ENCODE measurements at places on chromosomes 1 and 21.

DNA sequence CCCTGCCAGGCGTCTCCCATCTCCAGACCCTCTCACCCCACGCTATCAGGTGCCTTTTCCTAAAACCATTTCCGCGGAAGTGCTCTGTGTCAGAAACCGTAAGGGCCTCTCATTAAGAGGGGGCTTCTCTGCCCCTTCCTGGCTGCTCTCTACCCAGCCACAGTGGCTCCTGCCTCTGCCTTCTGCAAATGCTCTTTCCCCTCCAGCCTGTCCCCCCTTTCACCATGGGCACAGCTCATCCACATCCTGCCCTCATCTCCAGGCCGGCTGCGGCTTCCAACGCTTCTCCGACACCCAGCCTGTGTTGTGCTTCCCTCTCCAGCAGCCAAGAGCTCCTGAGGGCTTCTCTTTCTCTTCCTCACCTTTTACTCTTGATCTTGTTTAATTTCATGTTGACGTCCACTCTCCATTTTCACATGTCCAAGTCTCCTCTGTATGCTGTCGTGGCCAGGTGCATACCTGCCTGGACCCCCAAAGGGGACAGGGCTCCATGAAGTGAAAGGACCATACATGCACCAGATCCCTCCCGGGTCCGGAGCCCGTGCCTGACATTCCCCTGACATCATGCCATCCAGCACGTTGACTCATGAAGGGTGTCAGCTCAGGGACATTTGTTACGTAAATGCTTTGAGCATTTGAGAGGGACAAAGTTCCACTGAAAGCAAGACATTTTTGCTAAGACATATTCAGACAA, 306.5 kb downstream of the AJAP1 start:
- no peak for DNase-seq

- no peak for DNase-seq
Observed at GRCh38 chr21:46078322-46078977, 19.5 kb upstream of the COL6A2 start.

DNA sequence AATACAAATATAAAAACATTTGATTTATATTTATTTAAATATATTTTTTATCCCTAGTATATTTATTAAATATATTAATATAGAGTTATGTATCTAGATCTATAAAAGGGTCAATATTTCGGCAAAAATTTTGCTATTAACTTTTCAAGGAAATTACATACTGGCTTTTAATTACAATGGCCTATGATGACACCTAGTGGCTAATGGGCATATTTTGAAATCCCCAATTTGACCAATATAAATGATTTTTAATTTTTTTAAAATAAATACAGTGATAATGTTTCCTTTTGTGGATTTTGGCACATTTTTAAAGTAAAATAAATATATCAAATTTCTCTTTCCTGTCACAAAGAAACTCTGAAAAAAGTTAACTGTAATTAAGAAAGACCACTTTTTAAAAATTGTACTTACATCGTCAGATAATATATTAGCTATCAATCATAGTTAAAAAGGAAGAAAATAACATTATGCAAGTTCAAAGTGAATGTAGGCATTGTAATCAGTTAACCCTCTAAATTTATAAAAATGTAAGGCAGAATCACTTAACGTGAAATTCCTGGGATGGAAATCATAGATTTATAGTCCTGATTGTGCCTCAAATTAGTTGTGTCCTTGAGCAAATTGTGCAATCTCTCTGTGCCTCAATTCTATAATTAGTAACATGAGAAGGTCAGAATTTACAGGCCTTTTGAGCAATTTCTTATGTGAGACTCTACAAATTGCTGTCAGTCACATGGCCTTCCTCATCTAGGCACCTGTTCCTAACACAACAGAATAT, 25.6 kb upstream of the RGS13 start:
- DNase-seq: no peak

- DNase-seq: no peak
Observed at GRCh38 chr1:216682752-216683151, 40.5 kb downstream of the ESRRG start.

DNA sequence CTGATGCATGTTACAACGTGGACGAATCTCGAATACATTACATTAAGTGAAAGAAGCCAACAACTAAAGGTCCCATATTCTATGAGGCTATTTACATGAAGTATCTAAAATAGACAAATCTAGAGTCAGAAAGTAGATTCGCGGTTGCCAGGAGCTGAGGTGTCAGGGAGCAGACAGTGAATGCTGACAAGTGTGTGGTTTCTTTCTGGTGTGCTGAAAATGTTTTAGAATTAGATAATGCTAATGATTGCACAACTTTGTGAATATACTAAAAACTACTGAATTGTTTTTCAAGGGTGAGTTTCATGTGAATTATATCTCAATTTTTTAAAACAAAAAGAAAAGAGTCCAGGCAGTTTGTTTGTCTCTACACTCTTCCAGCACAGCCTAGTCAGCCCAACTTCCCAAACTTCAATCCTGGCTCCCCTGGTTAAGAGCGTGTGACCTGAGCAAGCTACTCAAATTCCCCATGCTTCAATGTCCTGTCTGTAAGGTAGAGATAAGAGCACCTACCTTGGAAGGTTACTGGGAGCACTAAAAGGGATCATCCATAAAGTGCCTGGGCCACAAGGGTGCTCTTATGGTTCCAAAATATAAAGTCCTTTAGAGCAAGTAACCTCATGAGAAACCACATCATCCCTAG, 20.9 kb downstream of the HLCS start:
- DNase-seq: no peak

DNA sequence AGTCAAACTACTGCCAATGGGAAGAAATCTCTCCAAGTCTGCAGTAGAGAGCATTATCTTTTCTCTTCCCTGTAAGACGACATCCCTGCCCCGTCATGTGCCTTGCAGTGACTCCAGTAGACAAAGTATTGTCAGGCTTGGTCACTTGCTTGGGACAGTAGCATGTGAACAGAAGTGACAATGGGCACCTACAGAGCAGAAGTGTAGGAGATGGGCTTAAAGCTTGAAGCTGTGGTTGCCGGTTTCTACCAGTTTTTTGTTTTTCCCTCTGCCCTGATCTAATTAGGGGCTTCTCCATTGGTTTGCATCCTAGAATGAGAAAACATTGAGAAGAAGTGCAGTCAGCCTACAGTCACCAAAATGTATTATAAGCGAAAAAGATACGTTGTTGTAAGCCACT, 12.7 kb downstream of the F3 start:
- DNase-seq: no peak

GRCh38 chr1:40847023-40847745, 15.0 kb downstream of the CITED4 start:
- no peak for DNase-seq

GRCh38 chr1:53633073-53633704, 105.8 kb downstream of the GLIS1 start:
- DNase-seq: no peak

- DNase-seq: no peak
Observed at GRCh38 chr1:32770741-32771548, 46.2 kb downstream of the YARS1 start.

GRCh38 chr1:63189677-63190076, 132.7 kb upstream of the FOXD3 start:
- no peak for DNase-seq

DNA sequence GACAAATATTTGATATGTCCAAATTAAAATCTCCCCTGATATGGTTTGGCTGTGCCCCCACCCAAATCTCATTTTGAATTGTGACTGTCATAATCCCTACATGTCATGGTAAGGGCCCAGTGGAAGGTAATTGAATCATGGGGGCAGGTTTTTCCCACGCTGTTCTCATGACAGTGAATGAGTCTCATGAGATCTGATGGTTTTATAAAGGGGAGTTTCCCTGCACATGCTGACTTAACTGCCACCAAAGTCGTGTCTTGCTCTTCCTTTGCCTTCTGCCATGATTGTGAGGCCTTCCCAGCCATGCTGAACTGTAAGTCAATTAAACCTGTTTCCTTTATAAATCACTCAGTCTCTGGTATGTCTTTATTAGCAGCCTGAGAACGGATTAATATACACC, 207.0 kb downstream of the BARHL2 start:
- DNase-seq: no peak

DNA sequence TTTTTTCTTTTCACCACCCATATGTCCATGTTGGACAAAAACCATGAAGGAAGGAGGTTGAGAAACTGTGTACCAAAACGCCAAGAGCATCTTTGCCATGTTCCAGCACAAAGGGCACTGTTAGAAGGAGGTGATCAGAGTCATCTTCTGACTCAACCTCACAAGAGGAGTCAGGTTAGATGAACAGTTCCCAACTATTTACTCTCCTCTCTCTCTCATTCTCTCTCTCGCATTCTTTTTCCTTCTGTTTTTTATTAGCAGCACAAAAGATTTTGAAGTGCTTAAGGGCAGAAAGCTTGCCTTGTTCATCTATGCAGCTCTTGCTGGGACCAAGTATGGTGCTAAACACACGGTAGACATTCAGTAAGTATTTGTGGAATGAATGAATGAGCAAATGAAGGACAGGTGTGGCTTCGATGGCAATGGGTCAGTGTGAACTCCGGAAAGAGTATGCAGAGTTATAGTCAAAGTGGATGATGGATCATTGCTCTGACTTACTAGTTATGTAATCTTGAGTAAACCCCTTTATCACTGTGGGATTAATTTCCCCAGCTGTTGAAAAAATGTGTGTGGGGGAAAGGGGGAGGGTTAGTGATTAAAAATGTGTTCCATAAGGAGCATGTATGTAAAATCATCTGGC, 33.9 kb downstream of the DDR2 start:
- DNase-seq: no peak

DNA sequence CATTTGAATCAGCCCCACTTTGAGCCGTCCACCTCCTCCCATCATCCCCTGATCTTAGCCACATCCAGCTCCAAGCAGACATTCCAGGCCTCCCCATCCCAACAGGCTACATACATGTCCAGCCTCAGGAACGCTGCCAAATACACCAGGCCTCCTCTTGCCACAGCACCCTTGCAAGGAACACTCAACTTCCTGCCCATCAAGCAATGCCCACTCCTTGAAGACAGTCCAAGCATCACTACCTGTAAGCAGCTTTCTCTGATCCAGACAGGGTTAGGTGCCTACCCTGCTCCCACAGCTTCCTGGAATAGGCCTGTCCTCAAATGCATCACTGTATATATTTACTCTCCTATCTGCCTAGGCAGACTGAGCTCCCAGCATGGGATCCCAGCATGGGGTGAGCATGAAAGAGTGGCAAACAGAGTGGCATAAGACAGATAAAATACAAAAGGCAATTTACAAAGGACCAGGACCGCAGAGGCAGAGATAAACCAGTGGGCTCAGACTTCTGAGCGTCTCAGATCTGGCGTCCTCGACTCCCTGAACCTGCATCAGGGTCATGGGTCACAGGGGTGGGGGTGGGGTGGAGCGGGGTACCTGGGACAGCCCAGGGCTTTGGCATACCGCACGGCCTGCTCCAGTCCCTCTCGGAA, 816 bp downstream of the HYI start:
- DNase-seq: no peak

DNA sequence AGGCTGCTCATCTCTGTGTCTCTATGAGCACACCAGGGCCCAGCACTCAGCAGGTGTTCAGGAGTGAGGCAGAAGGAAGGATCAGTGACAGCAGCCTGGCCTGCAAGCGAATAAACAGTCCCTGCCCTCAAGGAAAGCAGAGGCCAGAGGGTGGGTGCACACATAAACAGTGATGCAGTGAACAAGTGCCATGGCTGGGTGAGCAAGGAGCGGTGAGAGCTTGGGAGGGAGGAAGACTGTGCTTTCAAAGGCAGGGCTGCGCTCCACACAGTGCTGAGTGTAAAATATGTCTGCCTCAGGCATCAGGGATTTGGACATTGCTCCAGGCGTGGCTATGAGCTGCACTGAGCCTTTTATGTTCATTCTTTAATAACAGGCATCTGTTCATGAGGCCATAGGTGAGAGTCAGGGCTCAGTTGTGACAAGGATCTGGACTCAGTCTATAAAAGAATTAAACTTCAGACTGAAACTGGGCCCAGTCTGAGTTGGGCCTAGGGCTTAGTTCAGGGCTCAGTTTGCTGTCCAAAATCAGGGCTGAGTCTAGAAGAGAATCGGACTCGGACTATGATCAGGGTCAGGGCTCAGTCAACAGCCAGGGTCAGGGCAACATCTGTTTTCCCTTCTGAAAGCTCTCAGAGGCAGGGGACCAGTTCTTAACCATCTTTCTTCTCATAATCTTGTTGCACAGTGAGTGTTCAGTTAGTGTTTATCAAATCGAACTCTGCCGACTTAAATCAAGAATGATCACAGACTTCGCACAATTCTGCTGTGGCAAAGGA, 213.7 kb downstream of the FOXD2 start:
- DNase-seq: no peak

GRCh38 chr1:17765444-17766411, 10.6 kb downstream of the ACTL8 start:
- no peak for DNase-seq

DNA sequence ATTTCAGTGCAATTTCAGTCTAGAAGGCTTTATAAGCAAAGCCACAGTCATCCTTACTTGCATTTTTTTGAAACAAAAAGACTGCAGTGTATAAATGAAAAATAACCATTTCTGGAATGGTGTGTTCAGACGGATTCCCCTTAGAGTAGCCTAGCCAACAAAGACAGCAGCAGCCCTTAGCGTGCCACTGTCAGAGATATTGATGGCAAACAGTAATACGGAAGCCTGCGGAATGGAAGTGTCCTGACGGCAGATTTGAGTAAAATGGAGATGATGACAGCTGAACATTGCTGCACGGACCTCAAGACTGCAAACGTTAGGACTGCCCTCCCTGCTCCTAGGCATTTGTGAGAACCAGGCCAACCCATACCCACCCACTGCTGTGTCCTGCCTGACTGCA, 54.7 kb downstream of the PDE9A start:
- no peak for DNase-seq

DNA sequence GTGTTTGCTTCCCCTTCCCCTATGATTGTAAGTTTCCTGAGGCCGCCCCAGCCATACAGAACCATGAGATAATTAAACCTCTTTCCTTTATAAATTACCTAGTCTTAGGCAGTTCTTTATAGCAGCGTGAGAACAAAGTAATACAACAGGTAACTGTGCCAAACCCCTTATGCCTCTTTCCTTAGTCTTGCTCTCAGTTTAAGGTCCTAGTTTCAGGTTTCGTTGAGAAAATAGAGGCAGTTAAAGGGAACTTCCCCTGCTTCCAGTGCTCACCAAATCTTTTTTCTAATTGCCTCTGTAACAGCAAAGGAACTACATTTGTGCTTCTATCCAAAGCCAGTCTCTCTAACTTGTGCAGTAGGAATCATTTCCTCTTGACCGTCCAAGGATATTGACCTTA, 164.8 kb downstream of the PATJ start:
- no peak for DNase-seq

- DNase-seq: no peak
Observed at GRCh38 chr1:50181027-50181663, 72.4 kb downstream of the ELAVL4 start.

GRCh38 chr1:117596023-117596720, 9.7 kb upstream of the TENT5C start:
- DNase-seq: no peak

GRCh38 chr1:234639961-234640360, 30.0 kb upstream of the IRF2BP2 start:
- DNase-seq: no peak
